ENCODE measurements at places on chromosomes 12 and 14. TPM values are rescaled to one million over a fixed set of nuclear protein-coding genes. Genes with fewer than 3 reads are reported as not detected.

The FIGNL2 gene
- total RNA-seq, result 0.29 TPM

The KRT1 gene
- total RNA-seq, result not detected

The PABPN1 gene
- 85.1 TPM for total RNA-seq

The ACSM4 gene
- not detected for total RNA-seq

The DUSP16 gene
- total RNA-seq, result 4.9 TPM

The FAM186B gene
- total RNA-seq, result 0.05 TPM

The ZDHHC22 gene
- total RNA-seq, result not detected

The TRPV4 gene
- total RNA-seq, result not detected

The CCDC196 gene
- not detected for total RNA-seq

The COL2A1 gene
- not detected for total RNA-seq

The SAV1 gene
- 9.6 TPM for total RNA-seq

The CELA1 gene
- total RNA-seq, result not detected

Measured in A172 (cell line).